Calu3 (cell line): ENCODE measurements at places on chromosomes 4 and X. TPM values are rescaled to one million over a fixed set of nuclear protein-coding genes. Genes with fewer than 3 reads are reported as not detected.

- H3K4me1 ChIP-seq: no peaks in the 10 kb centered on the region
- no peaks in the 10 kb centered on the region for H3K36me3 ChIP-seq
- no peak for DNase-seq
- no peak overlapping the region for H3K4me3 ChIP-seq
Measured at GRCh38 chrX:101478366-101478765, 6.9 kb upstream of the ARMCX4 start.

- H3K4me1 ChIP-seq: no peaks in the 10 kb centered on the region
- H3K27me3 ChIP-seq: no peaks in the 10 kb centered on the region
- H3K27ac ChIP-seq: no peak overlapping the region
- no peak overlapping the region for H3K4me3 ChIP-seq
- DNase-seq: no peak
- no peaks in the 10 kb centered on the region for H3K36me3 ChIP-seq
Measured at GRCh38 chr4:88939697-88940096, 117.3 kb downstream of the FAM13A start.

GSX2 gene
- total RNA-seq: not detected in 2 replicates

DNA sequence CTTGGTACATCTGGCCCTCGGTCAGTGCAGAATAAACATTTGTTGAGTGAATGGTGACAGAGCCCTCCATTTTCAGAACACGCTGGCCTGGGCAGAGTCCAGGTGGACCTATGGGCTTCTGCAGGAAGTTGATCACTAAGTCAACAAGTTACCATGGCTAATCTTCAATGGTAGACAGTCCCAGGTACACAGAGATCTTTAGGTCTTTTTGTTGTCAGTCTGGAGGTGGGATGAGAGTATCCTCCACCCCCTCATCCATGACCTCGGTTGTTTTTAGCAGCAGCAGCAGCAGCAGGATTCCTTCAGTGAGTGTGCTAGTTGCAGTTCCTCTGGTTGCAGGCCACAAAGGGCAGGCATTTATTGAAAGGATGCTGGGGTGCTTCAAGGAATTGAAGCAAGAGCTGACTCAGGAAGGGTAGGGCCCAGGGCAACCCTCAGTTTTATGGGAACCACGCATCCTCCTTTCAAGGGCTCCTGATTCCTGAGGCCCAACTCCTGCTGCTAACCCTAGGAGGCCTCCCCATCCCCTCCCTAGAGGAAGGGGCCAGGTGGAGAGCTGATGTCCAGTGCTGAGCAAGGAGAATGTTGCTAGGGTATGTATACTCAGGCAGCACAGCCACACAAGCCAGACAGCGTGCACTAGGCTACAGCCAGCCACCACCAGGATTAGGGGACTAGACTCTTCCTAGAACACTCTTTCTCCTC, 1.7 kb upstream of the USP27X start:
- H3K27ac ChIP-seq: no peak overlapping the region
- peaks cover 18% of the 10 kb centered on the region for H3K36me3 ChIP-seq
- H3K4me1 ChIP-seq: no peaks in the 10 kb centered on the region
- no peak overlapping the region for H3K4me3 ChIP-seq
- no peaks in the 10 kb centered on the region for H3K27me3 ChIP-seq

DNA sequence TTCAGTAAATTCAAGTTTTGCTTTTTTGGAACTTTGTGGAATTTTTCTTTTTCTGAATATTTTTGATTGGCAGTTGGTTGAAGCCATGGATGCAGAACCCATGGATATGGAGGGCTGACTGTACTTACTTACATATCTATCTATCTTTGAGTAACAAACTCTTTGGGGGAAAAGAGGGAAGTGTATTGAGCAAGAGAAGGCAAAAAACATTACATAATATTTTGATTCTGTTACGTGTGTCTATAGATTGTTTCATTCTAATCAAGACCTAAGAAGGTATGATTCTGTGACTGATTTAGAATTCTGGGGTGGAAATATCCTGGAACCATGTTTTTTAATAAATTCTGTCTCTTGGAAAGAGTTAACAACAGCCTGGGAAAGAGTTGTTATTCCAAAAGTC, 31.5 kb downstream of the GRSF1 start:
- H3K4me3 ChIP-seq: no peak overlapping the region
- no peaks in the 10 kb centered on the region for H3K36me3 ChIP-seq
- no peak for DNase-seq
- no peaks in the 10 kb centered on the region for H3K27me3 ChIP-seq
- no peaks in the 10 kb centered on the region for H3K4me1 ChIP-seq

FGG gene
- total RNA-seq: 0.24 TPM in 1 of 2 replicates, not detected in the other

HPGDS gene
- total RNA-seq: not detected in 2 replicates

DNA sequence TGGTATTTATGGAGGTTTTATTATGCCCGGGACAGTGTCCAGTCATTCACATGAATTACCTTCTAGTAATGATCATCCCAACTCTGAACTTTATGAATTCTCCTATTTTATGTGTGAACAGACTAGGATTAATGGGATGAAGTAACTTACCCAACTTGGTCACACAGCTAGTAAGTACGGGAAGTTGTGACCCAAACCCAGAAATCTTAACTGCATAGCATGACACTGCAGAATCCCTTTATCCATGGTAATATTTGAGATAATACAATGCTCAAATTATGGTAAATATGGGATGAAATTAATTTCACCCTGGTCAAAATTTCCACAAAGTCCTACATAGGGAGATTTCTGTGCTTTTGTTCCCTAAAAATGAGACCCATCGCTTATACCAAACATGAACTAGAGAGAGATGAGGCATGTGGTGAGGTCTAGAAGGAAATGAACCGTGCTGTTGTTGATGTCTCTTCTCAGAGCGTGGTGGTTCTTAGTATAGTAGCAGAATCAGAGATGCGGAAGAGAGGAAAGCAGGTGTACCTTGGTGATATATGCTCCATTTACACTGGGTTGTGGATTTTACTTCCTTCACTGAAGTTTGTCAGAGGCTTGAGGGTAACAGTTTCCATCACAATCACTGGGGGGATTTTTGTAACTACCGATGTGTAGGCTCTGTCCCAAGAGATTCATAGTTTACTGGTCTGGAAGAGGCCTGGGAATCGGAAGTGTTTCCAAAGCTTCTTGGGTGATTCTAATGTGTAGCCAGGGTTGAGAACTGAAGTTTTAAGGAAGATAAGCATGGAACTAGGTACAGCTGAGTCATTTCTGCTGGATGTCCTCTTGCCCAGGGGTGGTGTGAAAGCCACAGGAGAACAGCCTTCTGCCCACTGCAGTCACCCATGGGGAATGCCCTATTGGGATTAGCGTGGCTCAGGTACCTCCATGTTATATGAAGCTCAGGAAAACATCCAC, 30.2 kb upstream of the FAM9C start:
- H3K27me3 ChIP-seq: no peaks in the 10 kb centered on the region
- H3K4me3 ChIP-seq: no peak overlapping the region

NKX6-1 gene
- total RNA-seq: 1.2 and 1.8 TPM in 2 replicates

CSN1S1 gene
- not detected in 2 replicates for total RNA-seq

DNA sequence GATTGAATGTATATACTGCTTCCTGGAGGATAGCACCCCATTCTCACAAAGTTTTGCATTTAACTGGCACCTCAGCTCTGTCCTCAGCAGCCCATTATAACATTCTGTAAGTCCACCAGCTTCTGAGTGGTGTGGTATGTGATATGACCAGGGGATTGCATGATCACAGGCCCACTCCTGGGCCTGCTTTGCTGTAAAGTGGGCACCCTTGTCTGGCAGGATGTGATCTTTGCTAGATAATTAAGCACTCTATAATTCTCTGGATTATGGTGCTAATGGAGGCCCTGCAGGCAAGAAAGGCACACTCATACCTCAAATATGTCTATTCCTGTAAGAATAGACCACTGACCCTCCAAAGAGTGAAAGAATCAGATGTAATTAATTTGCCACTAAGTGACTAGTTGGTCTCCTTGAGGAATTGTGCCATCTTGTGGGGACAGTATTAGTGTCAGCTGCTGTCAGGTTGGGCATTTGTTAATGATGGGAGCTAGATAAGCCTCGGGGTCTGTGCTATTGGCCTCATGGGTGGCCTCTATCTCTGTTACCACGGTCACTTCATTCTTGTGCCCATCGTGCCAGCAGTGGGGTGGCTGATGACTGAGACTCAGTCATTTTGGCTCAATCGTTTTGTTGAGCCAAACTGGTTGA, 2.2 kb upstream of the CFI start:
- no peak overlapping the region for H3K4me3 ChIP-seq
- H3K36me3 ChIP-seq: no peaks in the 10 kb centered on the region
- DNase-seq: peak; percentile 40

DNA sequence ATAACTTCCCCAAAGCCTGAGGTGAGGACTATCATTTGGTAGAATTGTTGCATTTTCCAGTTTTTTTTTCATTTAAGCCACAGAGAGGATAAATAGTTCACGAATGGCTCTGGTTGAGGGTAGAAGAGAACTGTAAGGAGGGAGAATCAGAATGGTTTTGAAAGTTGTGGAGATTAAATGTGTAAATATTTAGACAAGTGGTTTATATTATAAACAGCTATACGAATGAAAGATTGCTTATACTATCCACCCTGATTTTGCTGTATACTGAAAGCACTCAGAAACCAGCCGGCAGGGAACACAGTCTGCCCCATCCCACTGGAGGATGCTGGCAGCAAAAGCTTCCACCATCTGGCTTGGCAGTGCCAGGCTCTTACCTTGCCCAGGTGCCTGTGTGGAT, 341.1 kb downstream of the RAPGEF2 start:
- DNase-seq: no peak
- H3K27me3 ChIP-seq: no peaks in the 10 kb centered on the region
- H3K4me3 ChIP-seq: no peak overlapping the region

PF4V1 gene
- total RNA-seq: not detected in 2 replicates

GRCh38 chr4:76256032-76256431, 4.5 kb downstream of the FAM47E start:
- H3K36me3 ChIP-seq: peaks cover 5% of the 10 kb centered on the region
- H3K4me1 ChIP-seq: peaks cover 15% of the 10 kb centered on the region
- no peaks in the 10 kb centered on the region for H3K27me3 ChIP-seq
- H3K27ac ChIP-seq: no peak overlapping the region
- no peak for DNase-seq
- no peak overlapping the region for H3K4me3 ChIP-seq

DNA sequence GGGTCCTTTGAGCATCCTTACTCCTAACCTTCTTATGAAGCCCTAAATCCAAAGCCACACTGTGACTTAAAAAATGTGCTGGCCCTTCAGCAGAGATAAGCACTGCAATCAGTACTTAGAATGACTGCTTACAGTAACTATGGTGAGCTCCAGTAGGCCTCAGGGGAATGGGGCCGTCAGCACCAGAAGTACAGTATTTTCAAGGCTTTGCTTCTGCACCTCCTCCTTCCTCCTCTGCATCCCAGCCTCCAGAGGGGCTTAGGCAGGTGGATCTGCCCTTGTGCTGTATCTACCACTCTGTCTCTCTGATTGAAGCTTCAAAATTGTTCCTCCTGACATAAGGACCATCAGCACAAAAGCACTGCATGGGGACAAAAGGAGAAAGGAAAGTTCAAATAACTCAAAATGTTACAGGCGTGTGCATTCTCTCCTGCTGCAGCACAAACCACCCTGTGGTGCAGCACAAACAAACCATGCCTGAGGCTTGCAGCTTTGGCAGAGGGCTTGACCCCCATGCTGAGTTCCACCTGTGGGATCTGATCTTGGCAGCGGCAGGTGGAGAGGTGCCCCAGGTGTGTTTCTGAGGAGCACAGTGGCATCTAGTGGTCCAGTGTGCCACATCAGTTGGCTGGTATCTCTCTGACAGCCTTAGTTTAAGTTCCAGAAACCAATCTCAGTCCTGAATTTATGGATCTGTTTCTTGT, 164.7 kb downstream of the SOWAHB start:
- DNase-seq: peak; percentile 51
- no peaks in the 10 kb centered on the region for H3K27me3 ChIP-seq
- H3K4me3 ChIP-seq: no peak overlapping the region
- H3K27ac ChIP-seq: no peak overlapping the region
- peaks cover 37% of the 10 kb centered on the region for H3K36me3 ChIP-seq
- peaks cover 39% of the 10 kb centered on the region for H3K4me1 ChIP-seq

DNA sequence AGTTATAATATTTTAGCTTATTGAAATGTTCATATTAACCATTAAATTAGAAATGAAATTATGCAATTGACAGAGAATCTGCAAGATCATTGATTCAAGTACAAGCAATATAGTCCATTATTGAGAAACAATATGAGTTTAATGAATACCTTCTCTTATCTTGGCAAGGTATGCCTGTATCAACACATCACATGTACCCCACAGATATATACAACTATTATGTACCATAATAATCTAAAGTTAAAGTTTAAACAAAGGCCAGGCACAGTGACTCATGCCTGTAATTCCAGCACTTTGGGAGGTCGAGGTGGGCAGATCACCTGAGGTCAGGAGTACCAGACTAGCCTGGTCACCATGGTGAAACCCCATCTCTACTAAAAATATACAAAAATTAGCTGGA, 514.7 kb downstream of the PCDH7 start:
- H3K27me3 ChIP-seq: no peaks in the 10 kb centered on the region

DNA sequence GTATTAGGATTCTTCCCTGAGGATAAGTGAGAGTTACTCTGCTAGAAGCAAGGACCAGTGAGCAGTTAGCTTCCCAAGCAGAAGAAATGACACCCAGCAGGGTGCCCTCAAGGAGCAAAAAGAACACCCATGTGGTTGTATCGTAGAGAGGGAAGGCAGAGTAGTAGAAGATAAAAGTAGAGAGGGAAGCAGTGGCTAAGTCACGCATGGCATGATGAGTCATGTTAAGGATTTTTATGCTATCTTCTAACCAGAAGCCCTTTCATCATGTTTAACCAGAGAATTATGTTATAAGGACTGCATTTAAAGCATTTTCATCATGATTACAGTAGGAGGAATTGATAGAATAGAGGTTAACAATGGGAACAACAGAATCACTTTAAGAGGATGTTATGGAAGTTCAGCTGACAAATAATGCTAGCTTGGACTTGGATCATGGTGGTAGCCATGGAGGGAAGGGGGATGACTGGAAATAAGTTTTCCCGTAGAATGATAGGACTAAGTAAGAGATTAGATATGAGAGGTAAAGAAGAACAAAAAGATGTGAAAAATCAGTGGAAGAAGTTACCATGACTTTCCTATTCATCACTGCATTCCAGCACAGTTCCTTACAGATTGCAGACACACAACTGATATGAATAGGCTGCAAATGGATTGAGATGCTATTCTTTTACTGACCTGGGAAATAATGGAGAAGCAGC, 383.5 kb upstream of the INTU start:
- H3K4me3 ChIP-seq: no peak overlapping the region
- H3K4me1 ChIP-seq: no peaks in the 10 kb centered on the region
- no peak overlapping the region for H3K27ac ChIP-seq
- H3K27me3 ChIP-seq: no peaks in the 10 kb centered on the region
- H3K36me3 ChIP-seq: no peaks in the 10 kb centered on the region
- DNase-seq: no peak

DNA sequence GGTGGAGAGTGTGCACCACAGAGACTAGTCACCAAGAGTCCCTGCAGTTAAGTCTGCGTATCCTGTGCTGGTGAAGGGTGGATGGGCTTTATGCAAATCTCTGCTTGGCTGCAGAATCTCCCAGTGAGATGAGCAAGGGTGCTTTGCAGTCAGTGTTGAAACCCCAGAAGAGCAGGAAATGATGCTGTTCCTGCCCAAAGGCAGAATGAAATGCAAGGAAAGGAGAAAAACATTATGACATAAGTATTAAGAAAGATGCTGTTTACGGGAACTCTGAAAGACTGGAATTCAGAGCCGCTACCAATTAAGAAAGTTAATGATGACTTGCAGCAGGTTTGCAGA, 25.4 kb upstream of the ACSL1 start:
- H3K27ac ChIP-seq: no peak overlapping the region
- H3K4me3 ChIP-seq: no peak overlapping the region
- DNase-seq: no peak

GRCh38 chr4:161650812-161651211, 513.0 kb downstream of the FSTL5 start:
- no peak overlapping the region for H3K4me3 ChIP-seq
- no peaks in the 10 kb centered on the region for H3K27me3 ChIP-seq
- no peak overlapping the region for H3K27ac ChIP-seq
- no peaks in the 10 kb centered on the region for H3K4me1 ChIP-seq
- H3K36me3 ChIP-seq: no peaks in the 10 kb centered on the region

IL21 gene
- not detected in 2 replicates for total RNA-seq
